Neuronal stem cell (in vitro differentiated cells): ENCODE measurements at places on chromosomes 6 and 20.

- DNase-seq, result no peak
Measured at GRCh38 chr6:112936504-112936903, 589.4 kb downstream of the RFPL4B start.

GRCh38 chr6:15109338-15110090, 136.4 kb upstream of the JARID2 start:
- DNase-seq, result no peak

- no peak for DNase-seq
Measured at GRCh38 chr6:152240436-152240835, 396.7 kb downstream of the SYNE1 start.

GRCh38 chr6:5567352-5567751, 306.0 kb downstream of the FARS2 start:
- no peak for DNase-seq

- no peak for DNase-seq
Measured at GRCh38 chr6:18076231-18076630, 46.2 kb downstream of the NHLRC1 start.

DNA sequence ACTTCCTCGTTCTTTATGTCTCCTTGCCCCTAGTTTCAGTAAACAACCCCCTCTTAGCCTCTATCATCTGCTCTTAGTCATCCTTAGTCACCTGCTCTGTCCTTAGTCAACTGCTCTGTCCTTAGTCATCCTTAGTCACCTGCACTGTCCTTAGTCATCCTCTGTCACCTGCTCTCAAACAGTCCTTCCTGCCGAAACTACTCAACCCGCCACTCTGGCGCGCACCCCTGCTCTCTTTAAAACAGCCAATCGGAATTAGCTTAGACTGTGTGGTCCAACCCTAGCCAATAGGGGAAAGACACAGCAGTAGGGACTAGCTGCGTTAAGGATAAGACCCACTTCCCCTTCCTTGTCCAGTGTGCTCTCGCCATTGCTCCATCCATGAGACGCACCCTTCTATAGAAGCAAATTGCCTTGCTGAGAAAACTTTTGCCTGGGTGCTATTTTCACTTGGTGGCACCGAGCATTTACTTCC, 73.9 kb downstream of the BACH2 start:
- DNase-seq, result no peak

GRCh38 chr20:57265336-57265996, 975 bp downstream of the BMP7 start:
- no peak for DNase-seq

- no peak for DNase-seq
Measured at GRCh38 chr6:112613410-112613809, 266.3 kb downstream of the RFPL4B start.
